Posterior vena cava (tissue), 2 donors: ENCODE measurements at places on chromosomes 13 and 19. TPM values are rescaled to one million over a fixed set of nuclear protein-coding genes. Genes with fewer than 3 reads are reported as not detected.

Gene IGFL3
- total RNA-seq = not detected

Gene RGL3
- 7.7 TPM for total RNA-seq

Gene KCNN4
- 5.8 TPM for total RNA-seq

DNA sequence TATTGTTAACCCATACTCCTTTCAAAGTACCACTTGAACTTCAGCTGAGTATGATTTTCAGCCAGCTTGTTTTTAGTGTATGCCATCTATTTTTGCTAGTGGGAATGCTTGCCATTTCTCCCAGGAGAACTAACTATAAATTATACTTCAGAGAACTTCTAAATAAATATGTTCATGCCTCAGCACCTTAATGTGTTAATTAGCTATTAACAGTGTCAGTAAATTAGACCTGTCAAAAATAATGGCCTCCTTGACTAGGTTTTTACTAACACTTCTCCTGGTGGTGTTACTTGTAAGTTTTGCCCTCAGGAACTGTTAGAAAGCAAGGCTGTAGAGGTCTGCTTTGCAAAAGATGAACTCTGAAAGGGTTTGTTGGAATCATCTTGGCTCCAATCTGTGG, 4.5 kb downstream of the CLDN10 start:
- DNase-seq = no peak

DNA sequence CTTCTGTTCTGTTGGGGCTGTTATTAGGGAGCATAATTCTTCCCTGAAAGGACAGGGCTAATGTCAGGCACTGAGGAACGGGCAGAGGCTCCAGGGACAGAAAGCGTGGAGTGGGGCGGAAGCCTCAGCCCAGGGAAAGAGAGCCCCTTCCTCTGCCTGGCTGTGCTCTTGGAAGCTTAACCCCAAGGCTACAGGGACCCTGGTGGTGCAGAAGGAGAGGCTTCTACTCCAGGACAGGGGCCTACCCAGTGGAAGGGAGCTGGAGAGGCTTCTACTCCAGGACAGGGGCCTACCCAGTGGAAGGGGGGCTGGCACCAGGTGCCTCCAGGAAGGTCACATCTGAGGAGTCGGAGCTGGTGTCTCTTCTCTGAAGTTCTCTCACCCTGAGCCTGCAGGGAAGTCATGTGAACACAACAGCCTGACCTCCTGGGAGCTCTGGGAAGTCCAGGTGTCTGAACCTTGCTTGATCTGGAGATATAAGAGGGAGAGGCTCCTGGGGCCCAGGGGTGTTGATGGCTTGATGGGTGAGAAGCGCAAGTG, 159.5 kb upstream of the SOX1 start:
- peak; percentile 48 for DNase-seq

DNA sequence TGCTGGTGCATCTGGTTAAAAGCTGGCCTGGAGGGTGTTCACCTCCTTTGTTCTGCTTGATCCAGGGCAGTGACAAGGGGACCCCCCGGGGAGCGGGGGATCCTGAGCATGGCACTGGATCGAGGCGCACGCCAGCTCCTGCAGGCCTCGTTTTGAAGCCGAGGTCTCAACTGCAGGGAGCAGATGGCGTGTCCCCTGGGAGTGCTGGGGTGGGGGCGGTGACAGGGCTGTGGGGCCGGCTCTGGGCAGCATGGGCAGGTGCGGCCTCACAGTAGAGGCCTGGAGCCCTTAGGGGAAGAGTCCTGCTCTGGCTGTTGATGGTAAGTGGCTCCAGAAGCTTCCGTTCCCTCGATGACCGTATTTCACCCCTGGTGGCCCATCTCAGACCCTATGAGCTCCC, 51.8 kb downstream of the CRTC1 start:
- no peak for DNase-seq

GRCh38 chr13:33578786-33579185, 239.2 kb upstream of the RFC3 start:
- DNase-seq = no peak
